SK-N-SH (cell line): ENCODE measurements at places on chromosomes 5 and 9. TPM values are rescaled to one million over a fixed set of nuclear protein-coding genes. Genes with fewer than 3 reads are reported as not detected.

The UTP15 gene
- 10.2 and 12.6 TPM in 2 replicates for polyA plus RNA-seq

The LCN9 gene
- not detected in 2 replicates for polyA plus RNA-seq

The LCP2 gene
- not detected in 2 replicates for polyA plus RNA-seq

The AGXT2 gene
- not detected in 2 replicates for polyA plus RNA-seq

The KIF12 gene
- 0.15 and 0.35 TPM in 2 replicates for polyA plus RNA-seq

The RASGRF2 gene
- under 0.01 TPM in 1 of 2 replicates, not detected in the other for polyA plus RNA-seq

The ANKRD31 gene
- 0.05 and 0.06 TPM in 2 replicates for polyA plus RNA-seq

The SLC6A18 gene
- not detected in 2 replicates for polyA plus RNA-seq

The FGF1 gene
- polyA plus RNA-seq, result 5.3 and 5.9 TPM in 2 replicates

The COL15A1 gene
- 0.76 and 0.84 TPM in 2 replicates for polyA plus RNA-seq

The ARHGEF37 gene
- polyA plus RNA-seq, result 0.94 and 1.3 TPM in 2 replicates

The TMEM252 gene
- polyA plus RNA-seq, result not detected in 2 replicates

The MLANA gene
- polyA plus RNA-seq, result not detected in 2 replicates

The PCDHGA6 gene
- polyA plus RNA-seq, result 1.4 TPM in 2 replicates

The GFI1B gene
- polyA plus RNA-seq, result 0.03 TPM in 1 of 2 replicates, not detected in the other

The IPO11 gene
- 8.1 and 13.3 TPM in 2 replicates for polyA plus RNA-seq

The SPOUT1 gene
- polyA plus RNA-seq, result 43.5 and 44.2 TPM in 2 replicates

The AJM1 gene
- polyA plus RNA-seq, result 2.4 and 2.6 TPM in 2 replicates

The KLF9 gene
- 5.8 and 6.9 TPM in 2 replicates for polyA plus RNA-seq

The TMOD1 gene
- 0.54 and 1.6 TPM in 2 replicates for polyA plus RNA-seq

The ANKRD18A gene
- polyA plus RNA-seq, result 0.02 and 0.08 TPM in 2 replicates

The CCIN gene
- 0.44 and 0.54 TPM in 2 replicates for polyA plus RNA-seq

The TMEM141 gene
- 112 and 135 TPM in 2 replicates for polyA plus RNA-seq

The INSL6 gene
- not detected in 2 replicates for polyA plus RNA-seq

The F2RL2 gene
- 29.4 and 51.0 TPM in 2 replicates for polyA plus RNA-seq

The PTPDC1 gene
- polyA plus RNA-seq, result 3.7 and 4.9 TPM in 2 replicates

The SLC23A1 gene
- not detected in 2 replicates for polyA plus RNA-seq

The ECSCR gene
- 10.9 and 13.5 TPM in 2 replicates for polyA plus RNA-seq

The FBXO4 gene
- polyA plus RNA-seq, result 2.9 and 3.9 TPM in 2 replicates

The DCAF12 gene
- 20.8 and 25.7 TPM in 2 replicates for polyA plus RNA-seq

The ZNF454 gene
- 0.05 and 0.15 TPM in 2 replicates for polyA plus RNA-seq

The CDH18 gene
- 6.0 and 8.9 TPM in 2 replicates for polyA plus RNA-seq

The C9orf85 gene
- 11.1 and 14.4 TPM in 2 replicates for polyA plus RNA-seq

The OTP gene
- not detected in 2 replicates for polyA plus RNA-seq

The NUTM2F gene
- polyA plus RNA-seq, result not detected in 2 replicates
